ENCODE measurements at places on chromosomes 1 and 21.

DNA sequence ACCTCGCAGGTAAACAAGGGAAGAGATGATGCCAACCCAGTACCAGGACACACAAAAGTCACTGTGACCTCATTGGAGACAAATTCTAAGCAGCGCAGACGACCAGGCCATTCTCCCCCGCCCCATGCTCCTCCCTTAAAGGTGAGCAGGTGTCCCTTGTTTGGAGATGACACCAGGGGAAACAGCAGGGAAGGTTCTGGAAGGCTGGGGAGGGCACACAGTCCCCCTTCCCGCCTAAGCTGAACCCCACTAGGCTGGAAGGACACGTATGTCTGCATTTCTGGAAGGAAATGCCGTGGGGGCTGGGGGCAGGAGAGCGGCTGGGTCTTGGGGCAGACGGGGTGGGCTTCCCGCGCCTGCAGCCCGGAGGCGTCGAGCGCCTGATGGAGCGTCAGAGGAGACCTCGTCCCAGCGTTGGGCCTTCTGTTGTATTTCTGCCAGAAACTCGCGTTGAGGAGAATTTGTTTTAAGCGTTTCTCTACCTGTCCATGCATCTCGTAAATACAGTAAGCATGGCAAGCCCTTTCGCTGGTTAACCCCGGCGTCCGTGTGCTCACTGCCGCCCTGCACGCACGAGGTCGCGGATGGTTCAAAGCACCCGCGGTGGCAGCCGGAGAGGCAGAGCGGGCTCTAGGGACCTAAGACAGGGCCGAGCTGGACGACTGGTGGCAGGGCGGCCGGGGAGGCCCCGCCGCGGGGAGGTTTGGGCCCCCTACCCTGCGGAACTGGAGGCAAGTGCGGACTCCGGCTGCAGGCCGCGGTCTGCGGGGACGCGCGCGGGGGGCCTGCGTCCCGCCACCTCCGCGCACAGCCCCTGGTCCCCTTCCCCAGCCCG lies 1.2 kb upstream of the LHX4 start:
- DNase-seq = no peak

- DNase-seq = no peak
Observed at GRCh38 chr1:228463009-228463558, 24.1 kb upstream of the RNF187 start.

DNA sequence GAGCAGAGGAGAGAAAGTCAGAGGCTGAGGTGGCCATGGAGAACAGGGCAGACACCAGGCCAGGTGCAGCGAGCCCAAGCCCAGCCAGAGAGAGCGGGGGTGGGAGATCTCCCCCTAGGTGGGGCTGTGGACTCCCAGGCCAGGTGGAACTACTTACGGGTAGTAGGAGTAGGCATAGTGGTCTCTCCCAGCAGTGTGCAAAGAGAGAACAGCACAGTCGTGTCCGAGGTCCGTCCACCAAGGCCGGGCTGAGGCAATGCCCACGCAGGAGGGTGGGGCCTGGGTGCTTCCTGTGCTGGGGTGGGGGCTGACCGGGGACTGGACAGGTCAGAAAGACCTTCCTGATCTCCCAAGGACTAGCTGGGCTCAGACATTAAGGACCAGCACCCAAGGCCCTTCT lies 263.7 kb downstream of the PTPRU start:
- DNase-seq = no peak

DNA sequence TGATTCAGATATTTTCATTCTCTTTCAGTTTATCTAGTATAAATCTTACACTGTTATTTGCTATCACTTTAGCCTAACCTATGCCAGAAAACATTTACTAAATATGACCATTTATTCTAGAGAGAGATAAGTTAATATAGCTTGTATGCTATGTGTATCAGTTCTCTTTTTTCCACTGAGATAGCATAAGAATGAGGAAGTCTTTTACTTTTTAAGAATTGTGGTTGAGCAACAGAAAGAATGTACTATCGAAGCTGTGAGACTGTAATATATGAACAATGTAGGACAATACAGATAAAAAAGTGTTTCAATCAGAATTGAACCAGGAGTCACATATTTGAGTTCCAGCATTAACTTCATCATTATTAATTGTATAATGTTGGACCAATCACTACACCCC lies 479.9 kb upstream of the PLXNA2 start:
- no peak for DNase-seq
